ENCODE measurements at places on chromosomes 11 and 22.

- no peak for DNase-seq
Measured at GRCh38 chr11:104695065-104695463, 203.2 kb downstream of the CASP12 start.

- DNase-seq = no peak
Measured at GRCh38 chr11:22699388-22699787, 33.0 kb downstream of the GAS2 start.

DNA sequence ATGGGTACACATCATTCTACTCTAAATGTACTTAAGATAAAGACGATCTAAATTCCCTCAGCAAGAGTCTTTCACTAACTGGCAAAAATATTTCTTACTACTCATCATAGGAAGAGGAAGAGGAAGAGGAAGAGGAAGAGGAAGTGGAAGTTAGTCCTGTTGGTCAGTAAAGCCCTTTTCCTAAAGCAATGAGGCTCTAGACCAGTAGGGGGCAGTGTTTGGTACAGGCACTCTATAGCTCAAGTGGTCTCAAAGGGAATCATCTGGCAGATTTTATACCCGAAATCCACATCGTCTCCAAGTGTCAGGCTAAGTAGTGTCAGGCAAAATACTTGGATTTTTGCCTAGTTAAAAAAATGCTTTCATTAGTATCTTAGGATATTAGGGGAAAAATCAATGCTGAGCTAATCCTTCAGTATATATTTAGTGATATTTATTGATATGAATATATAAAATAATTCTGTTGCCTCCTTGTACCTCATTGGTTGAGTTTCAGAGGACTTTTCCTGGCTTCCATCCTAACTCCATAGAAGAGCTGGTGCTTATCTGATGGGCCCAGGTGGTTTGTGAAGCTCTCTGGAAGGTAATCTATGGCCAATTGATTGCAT is 7.7 kb downstream of the BLID start:
- peak; percentile 78 for DNase-seq

- DNase-seq = no peak
Measured at GRCh38 chr11:114326776-114327175, 30.6 kb downstream of the NNMT start.

DNA sequence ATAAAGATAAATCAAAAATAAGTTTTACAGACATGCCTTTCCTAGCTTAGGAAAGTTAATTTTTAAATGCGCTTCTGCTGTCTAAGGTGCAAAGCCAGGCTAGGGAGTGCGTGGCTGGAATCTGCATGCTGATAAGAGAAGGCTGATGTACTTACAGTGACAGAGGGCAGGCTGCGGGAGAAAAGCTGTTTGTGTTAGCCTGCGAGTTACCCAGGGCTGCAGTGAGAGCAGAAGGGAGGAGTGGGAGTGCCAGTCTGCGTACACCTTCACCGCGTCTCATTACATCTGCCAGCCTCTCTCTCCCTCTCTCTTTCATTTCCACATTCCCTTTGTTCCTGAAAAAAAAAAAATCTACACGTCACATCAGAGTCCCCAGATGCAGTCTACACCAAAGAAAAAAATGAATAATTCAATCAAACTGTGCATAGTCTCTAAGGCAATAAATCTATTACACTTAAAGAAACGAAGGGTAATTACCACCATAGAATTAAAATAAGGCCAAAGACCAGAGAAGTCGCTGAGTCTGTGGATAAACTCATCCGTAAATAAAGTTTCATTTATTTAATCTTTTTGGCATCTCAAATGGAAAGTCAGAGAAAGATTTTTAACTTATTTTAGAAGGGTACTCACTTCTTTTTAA is 126.4 kb upstream of the C11orf58 start:
- DNase-seq = no peak

DNA sequence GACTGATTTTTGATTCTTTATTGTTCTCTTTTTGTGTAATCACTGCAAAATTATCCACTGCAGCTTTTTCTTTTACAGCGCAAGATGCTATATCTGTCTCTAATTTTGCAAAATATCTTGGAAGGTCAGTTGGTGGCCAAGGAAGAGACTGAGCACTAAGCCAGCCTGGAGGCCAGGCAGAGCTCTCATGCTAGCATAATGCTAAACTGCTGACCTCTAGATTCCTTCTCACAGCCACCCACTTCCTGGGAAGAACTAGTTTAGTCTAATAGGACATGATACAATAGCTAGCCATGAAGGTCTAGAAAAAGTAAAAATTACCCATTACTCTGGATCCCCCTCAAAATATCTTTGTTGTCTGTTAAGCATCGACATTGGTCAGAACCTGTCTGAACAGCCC is 227.2 kb upstream of the ARHGAP20 start:
- no peak for DNase-seq

DNA sequence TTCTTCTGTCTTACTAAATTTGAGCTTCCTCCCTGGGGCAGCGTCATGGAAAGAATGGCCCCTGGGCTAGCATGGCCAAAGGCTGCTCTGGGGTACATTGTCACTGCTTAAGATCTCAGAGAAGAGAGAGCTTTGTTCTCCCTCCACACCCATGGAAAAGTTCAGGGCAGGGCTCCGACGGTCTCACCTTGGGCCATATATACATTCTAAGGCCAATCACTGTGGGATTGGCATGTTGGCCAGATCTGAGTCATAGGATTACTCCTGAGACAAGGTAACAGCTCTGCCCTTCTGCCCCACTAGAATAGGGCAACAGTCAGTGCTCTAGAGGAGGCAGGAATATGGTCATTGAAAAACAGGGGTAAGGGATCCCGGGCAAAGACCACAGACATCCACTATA is 56.2 kb downstream of the BUD13 start:
- DNase-seq = no peak

DNA sequence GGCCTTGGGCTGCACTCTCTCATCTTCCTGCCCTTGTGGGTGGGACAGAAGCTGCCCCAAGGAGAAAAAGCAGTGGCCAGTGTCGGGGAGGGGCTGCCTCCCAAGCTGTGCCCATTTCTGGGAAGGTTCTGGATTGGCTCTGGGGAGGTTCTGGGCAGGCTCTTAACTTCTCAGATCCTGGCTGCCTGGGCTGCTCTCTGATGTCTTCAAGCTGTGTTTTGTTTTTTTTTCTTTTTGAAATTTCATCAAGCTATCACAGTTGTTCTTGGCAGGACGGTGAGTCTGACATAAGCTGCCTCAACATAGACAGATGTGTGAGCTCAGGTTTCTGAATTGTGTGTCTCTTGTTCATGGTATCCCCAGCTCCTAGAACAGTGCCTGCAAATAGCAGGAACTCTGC is 1032.0 kb downstream of the BRD1 start:
- DNase-seq = no peak

GRCh38 chr11:126561327-126561893 is 205.9 kb downstream of the ST3GAL4 start:
- no peak for DNase-seq

- DNase-seq = no peak
Measured at GRCh38 chr11:75576499-75576918, 14.5 kb downstream of the SERPINH1 start.

DNA sequence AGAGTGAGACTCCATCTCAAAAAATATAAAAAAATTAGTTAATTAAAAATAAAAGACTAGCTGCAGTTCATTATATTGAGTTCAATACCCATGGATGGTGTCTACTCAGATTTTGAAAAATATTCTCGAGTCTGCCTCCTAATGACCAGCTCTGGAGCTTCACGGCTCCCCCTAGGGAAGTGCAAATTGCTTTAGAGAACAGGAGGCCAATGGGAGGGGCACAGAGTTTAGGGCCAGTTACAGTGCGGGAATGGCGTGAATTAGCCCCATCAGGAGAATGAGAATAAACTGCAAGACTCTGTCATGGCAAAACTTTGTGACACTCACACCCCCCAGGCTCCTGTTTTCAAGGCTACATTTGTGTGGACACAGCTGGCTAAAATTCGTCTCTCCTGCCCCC is 4.6 kb downstream of the FGF4 start:
- no peak for DNase-seq

DNA sequence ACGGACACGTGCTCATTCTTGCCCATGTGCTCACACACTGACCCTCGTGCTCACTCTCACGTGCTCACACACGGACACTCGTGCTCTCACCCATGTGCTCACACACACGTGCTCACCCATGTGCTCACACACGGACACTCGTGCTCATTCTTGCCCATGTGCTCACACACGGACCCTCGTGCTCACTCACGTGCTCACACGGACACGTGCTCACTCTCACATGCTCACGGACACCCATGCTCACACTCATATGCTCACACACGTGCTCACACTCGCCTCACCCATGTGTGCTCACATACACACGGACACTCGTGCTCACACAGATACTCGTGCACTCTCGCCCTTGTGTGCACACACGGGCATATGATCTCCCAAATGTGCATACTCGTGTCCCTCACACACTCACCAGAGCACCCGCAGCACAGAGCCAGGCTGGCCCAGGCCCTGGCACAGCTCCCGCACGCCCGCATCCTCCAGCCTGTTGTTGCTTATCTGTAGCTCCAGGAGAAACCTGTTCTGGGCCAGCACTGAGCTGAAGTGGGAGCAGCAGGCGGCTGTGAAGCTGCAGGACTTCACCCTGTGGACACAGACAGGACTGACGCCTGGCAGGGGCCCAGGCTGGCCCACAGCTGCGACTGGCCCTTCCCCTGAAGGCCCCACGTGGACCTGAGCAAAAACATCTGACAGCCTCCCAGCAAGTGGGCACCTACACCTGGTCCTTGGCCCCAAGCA is 9.3 kb downstream of the RNH1 start:
- DNase-seq = no peak

- DNase-seq = no peak
Measured at GRCh38 chr11:104003491-104003890, 32.9 kb upstream of the DDI1 start.

GRCh38 chr22:49881856-49882255 is 28.2 kb downstream of the ZBED4 start:
- no peak for DNase-seq

DNA sequence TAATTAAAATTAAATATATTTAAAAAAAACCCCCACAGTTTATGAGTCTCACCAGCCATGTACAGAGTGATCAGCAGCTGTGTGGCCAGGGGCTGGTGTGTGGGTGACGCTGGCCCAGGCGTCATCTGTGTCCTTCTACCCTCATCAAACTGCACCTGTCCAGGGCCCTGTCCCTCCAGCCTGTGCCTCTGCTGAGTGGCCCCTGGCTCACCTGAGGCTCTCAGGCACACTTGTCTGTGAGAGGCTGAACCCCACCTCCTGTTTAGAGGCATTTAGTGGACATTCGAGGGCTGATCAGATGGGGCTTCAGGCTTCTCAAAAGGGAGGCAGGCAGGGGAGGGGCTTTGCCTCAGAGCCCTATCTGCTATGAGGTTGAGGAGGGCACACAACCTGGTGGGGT is 29.9 kb upstream of the SMIM38 start:
- no peak for DNase-seq

GRCh38 chr11:113385749-113386148 is 1.8 kb upstream of the ANKK1 start:
- DNase-seq = no peak

DNA sequence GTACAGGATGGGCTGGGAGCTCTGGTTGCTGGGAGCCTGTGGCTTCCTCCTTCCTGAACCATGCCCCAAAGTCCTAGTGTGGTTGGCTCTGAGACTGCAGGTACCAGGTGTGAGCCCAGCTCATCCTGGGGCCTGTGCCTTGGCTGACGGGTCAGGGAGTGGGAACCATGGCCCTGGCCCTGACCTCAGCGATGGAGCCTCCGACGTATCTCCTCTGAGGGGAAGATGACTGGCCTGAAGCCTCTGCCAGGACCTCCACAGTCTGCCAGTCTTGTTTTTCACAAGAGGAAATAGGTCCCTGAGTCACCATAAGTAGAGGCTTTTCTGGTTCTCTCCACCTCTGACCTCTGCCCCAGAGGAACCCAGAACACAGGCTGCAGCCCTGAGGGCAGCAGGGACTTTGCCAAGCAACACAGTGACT is 3.4 kb downstream of the RCE1 start:
- no peak for DNase-seq

DNA sequence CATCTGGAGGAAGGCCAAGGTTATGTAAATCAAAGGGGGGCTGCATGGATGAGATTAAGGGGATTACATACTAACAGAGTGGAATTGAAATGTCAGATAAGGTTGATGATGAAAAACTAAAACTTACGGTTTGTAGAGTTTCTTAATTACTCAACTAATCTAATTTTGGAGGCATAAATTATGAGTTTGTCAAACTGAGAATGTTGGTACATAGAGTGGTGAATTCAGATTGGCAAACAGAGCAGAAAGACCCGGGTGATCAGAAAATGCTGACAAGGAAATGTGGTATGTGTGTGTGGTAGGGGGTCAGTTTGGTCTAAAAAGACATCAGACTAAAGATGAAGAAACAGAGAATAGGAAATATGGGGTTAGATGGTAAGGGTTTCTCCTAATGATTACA is 11.0 kb downstream of the MS4A6E start:
- DNase-seq = no peak

- DNase-seq = no peak
Measured at GRCh38 chr11:70952191-70952590, 300.2 kb downstream of the SHANK2 start.

DNA sequence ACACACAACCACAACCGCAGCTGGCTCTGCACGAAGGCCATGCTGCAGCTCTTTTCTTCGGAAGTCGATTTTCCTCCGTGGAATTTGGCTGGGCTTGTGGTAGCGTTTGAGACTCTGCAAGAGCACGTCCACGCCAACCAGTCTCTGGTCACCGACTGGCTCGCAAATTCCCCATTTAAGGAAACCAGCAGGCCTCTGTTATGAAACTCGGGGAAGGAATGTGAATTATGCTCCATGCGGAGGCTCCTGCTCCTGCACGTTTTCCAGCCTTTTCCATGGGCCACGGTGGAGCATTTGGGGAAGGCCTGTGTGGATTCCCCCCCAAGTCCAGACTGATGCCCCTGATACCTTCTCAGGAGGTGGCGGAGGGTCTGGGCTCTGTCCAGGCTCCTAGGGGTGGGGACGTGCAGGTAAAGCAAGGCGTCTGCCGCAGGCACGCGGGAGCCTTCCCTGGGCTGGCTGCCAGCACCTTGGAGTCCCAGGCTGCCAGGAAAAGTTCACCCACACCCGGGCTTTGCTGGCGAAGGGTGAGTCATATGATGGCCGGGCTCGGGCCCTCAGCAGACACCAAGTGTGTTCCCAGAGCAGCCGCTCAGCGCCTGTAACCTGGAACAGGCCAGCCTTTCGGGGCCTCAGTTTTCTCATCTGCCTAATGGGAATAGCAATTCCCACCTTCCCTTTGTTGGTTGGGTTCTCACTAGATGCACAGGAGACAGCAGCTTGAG is 41.9 kb downstream of the LRP5 start:
- DNase-seq = no peak

- no peak for DNase-seq
Measured at GRCh38 chr22:46070215-46070802, 80.0 kb upstream of the PPARA start.

DNA sequence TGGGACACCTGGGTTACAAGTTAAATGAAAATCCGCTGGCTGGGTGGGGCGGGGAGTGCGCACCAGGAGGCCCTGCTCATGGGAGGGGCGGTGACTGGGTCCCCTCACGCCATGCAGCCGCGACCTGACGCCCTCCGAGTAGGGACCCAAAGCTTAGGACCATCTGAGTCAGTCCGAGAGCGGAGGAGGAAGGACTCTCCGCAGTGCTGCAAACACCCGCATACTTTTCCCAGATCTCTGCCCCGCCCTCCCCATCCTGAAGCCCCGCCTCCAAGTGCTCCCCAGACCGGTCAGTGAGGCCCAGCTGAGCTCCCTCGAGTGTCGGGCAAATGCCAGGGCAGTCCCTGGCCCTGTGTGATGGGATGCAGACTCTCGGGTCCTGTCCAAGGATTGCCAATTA is 6.6 kb upstream of the FLI1 start:
- DNase-seq = no peak
